ENCODE measurements at places on chromosomes 2 and 18.

DNA sequence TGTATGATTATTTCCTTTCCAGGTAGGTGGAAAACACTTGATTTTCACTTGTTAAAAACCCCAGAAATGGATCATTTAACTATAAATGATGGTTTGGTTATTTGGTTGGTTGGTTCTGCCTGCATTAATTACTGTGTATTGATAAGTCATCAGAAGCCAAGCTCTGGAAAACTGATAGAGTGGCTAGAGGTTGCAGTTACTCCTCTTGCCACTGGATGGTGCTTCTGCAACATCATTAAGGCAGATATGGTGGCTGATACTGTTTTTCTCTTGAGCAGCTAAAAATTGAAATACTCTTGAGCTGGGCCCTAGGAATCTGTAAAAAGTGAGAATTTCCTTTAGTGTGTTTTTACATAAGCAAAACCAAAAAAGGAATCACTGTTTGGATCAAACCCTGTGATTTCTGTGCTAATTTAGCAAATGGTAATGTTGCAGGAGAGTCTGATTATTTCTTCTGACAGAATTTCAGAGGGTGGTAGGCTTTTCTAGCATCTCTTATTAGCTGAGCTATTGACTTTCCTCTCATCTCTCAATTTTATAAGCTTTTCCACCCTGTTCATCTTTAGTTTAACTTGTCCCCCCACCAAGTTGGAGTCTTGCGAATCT lies 54.3 kb downstream of the RAB10 start:
- DNase-seq, result no peak

DNA sequence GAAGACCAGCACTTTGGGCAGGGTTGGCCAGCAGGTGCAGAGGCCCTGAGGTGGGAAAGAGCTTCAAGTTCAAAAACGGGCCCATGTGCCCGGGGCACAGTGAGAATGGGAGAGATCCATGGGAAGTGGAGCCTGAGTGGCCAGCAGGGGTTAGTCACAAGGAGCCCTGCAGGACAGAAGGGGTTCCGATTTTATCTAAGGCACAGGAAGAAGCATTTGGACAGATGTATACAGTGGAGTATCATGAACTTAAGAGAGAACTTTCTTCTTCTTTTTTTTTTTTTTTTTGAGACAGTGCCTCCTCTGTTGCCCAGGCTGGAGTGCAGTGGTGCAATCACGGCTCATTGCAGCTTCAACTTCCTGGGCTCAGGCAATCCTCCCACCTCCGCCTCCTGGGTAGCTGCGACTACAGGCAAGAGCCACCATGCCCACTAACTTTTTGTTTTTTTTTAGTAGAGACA lies 24.0 kb downstream of the WIPF1 start:
- DNase-seq, result peak; percentile 32

DNA sequence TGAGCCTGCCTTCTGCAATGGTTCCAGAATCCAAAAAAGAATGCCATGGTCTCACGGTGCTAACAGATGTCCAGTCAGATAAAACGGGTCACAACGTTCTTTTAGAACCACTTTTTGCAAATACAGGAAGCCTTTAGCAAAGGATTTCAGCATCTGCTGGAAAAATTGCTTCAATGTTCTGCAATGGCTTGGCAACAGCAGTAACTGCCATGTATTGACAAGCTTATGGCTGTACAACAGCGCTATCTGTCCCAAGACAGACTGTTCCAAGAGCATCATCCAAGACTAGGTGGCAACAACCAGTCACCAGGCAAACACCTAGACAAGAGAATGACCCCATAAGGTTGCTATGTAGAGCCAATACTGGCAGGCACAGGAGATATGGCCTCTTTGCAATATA lies 37.6 kb upstream of the RIOK3 start:
- no peak for DNase-seq

DNA sequence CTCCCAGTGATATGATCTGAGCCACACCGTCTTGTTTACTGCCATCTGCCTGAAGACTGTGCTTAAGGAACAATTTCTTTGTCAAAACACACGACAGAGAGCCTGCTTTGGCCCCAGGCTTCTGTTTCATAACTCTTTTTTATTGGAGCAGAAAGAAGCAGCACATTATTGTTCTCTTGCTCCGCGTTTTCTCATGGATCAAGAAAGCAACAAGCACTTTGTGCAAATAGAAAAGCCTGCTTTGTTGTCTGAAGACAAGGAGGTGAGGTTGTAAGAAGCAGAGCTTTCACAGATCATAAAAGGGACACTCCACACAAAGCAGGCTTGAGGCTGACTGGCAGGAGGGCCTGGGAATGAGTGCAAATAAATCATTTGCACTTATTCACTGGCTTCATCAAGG lies 118.3 kb upstream of the FAM136A start:
- no peak for DNase-seq

GRCh38 chr2:6219906-6220305 lies 527.7 kb downstream of the SOX11 start:
- DNase-seq, result no peak

- no peak for DNase-seq
Observed at GRCh38 chr18:64233851-64234250, 85.0 kb upstream of the LINC00305 start.

DNA sequence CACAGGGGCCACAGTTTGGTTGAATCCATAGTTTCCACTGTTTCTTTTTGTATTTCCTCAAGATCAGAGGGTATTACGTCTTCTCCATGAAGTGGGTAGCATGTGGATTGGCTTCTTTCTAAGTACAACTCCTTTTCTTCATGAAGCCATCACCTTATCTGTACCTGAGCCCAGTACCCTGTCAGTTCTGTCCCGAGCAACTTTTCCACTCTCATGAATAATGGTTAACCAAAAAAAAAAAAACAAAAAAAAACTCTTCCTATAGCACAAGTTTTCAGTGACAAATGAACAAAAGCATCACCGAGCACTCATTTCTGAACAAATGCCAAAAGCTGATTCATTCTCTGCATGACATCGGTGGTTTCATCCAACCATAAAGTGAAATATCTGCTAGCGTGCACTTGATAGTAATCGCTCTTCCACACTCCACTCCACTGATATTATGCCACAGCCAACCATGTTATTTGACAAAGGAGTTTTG lies 53.0 kb upstream of the CCDC150 start:
- no peak for DNase-seq
